ENCODE measurements at places on chromosomes 5 and 9.

DNA sequence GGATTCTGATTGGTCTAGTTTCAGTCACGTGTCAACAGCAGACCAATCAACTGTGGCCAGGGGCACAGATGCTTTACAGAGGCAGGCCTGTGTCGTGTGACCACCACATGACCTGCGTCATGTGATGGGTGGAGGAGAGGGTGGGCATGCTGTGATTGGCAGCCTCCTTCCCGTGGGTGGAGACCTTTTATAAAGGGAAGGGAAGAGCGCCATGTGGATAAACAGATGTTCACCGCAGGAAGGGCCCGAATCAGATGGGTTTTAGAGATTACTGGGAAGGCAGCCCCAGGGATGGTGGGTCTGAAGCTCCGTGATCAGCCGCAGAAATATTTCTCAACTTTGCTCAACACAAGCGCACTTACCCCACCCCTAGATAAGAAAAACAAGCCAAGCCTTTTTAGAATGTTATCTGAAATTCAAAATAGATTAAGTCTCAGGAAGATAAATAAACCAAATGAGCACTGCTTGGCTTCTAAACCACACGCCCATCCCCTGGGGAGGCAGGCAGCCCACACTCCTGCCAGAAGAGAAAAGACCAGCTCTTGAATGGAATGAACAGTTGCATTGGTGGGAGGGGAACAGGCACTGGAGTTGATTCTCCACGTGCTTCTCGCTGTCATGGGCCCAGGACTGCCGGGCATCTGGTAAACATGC lies 43.6 kb downstream of the ROPN1L start:
- no peak for DNase-seq

DNA sequence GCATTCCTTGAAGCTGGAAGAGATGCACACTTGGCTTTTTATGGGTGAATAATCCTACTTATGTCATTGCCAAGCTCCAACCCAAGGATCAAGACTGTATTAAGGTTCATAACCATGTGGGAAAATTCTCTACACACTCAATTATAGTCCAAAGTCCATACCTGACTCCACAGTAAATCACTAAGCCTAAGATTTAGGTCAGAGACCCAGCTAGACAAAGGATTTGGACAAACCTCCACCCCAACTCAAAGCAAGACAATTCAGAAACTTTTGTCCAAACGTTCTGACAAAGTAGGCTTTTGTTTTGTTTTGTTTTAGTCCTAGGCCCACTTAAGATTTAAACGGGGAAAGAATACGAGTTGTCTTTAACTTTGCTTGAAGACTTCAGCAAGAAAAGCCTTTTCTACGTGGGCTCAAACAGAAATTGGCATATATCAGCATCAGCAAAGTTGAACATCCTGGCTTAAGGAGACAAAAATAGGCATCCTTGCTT lies 1.7 kb downstream of the MEGF9 start:
- DNase-seq = no peak

GRCh38 chr9:125896404-125896803 lies 149.2 kb downstream of the PBX3 start:
- DNase-seq = no peak

GRCh38 chr9:132372177-132373095 lies 17.6 kb upstream of the SETX start:
- no peak for DNase-seq

DNA sequence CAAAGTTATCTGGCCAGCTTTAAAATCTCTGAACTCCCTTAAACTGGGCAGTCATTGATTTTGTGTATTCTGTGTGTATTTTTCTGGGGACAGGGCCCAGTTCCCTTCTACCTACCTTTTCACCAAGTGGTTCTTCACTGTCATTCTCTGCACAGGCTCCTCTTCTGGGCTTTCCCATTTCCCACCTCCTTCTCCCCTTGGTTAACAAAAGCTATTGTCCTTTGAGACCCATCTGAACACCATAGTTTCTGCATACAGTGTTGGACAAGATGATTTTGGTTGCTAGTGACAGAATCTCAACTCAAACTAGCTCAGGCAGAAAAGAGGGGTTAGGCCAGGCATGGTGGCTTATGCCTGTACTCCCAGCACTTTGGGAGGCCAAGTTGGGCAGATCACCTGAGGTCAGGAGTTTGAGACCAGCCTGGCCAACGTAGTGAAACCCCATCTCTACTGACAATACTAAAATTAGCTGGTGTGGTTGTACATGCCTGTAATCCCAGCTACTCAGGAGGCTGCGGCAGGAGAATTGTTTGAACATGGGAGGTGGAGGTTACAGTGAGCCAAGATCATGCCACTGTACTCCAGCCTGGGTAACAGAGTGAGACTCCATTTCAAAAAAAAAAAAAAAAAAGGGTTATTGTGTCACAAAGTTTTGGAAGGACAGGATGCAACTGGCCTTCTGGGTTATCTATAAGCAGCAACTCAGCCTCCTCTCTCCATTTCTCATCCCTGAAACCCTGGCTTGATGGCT lies 31.0 kb upstream of the ANKRD34B start:
- DNase-seq = no peak

DNA sequence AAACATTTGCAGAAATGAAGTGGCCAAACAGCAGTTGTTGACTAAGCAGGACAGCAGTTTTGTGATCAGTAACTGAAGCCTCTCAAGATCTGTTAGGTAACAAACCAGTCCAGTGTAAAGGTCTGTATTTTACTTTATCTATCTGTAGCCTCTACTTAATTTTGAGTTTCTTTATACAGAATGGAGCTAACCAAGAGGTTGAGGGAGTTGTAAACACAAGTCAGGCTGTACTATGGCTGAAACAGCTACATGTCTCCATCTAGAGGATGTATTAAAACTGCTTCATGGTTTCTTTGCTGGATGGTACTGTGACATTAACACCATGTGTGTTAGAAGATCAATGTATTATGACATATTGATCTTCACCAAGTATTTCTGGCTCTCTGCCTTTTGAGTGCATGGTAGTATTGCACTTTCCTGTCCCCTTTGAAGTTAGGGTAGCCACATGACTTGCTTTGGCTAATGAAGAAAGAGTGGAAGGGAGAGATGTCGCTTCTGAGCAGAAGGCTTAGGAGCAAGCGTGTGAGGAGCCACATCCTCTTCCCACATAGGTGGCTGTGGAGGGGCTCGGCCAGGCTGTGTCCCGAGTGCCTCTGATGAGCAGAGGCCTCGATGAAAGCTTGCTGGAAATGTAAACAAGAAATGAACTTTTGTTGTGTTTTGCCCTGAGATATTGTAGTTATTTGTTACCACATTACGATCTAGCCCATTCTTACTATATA lies 105.6 kb upstream of the PCA3 start:
- no peak for DNase-seq

- no peak for DNase-seq
Measured at GRCh38 chr5:151139646-151140045, 17.9 kb downstream of the ANXA6 start.

DNA sequence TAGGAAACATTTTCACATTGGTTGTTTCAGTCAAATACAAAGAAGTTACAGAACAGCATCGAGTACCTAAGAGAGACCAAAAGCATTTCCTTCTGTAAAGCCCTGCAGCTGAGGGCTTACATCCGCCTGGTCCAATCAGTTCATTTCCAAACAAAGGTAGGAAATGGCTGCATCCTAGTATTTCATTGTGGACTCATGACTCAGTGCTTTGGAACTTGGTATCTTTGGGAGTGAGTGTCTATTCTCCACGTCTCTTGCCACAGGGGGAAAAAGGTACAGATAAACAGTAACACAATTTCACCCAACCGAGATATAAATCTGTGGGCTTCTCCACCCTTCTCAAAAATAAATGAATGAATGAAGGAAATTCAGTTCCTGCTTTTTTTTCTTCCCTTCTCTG lies 75.4 kb downstream of the NFIB start:
- no peak for DNase-seq

- DNase-seq = no peak
Measured at GRCh38 chr5:58199087-58199486, 260.8 kb downstream of the PLK2 start.

- no peak for DNase-seq
Measured at GRCh38 chr9:21830589-21830988, 28.2 kb downstream of the MTAP start.

DNA sequence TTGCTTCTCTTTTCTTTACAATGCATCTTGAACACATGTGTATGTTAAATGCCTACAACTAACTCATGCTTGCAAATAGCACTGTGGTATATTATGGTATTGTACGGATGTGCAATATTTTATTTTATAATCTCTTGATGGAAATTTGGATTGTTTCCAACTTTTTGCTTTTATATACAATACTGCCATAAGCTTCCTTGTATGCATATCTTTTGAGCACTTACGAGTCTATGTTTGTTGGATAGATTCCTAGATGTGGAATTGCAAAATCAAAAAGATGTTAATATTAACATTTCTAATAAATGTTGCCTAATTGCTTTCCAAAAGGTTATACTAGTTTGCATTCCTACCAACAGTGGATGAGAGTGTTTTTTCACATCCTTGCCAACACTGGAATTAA lies 3.4 kb upstream of the GALNT12 start:
- DNase-seq = no peak

- DNase-seq = no peak
Measured at GRCh38 chr9:96513622-96514021, 63.7 kb downstream of the HABP4 start.

- DNase-seq = no peak
Measured at GRCh38 chr5:136639616-136640015, 274.3 kb upstream of the TRPC7 start.

DNA sequence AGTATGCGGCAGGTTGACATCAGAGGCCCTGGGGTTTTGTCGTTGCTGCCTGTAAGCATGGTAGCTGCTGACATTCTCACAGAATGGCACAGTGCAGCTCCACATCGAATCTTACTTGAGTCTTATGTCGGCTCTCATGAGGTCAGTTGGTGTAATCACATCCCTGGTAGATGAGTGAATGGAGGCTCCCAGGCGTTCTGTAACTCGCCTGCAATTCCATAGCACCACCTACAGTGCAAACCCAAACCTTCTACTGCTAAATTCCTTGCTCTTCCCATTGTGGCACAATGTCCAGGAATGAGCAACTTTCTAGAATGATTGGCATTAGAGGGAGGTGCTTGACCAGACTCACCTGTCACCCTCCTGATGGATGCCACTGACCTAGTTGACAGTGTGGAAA lies 578.4 kb downstream of the CCDC171 start:
- DNase-seq = no peak

DNA sequence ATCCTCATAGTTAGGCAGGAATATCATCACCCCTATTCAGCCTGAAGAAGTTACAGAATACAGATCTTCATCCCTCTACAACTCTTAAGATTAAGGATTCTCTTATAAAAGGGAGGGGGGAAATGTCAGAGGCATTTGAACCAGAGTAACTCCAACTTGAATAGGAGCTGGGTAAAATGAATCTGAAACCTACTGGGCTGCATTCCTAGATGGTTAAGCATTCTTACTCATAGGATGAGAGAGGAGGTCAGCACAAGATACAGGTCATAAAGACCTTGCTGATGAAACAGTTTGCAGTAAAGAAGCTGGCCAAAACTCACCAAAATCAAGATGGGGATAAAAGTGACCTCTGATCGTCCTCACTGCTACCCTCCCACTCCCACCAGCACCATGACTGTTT lies 14.4 kb downstream of the FREM1 start:
- no peak for DNase-seq

- no peak for DNase-seq
Measured at GRCh38 chr5:94362857-94363256, 255.5 kb downstream of the KIAA0825 start.

GRCh38 chr9:85172001-85172978 lies 502.8 kb downstream of the NTRK2 start:
- no peak for DNase-seq

GRCh38 chr9:110133608-110134210 lies 74.2 kb downstream of the C9orf152 start:
- no peak for DNase-seq

GRCh38 chr5:154756009-154756867 lies 1.1 kb downstream of the LARP1 start:
- peak; percentile 33 for DNase-seq

DNA sequence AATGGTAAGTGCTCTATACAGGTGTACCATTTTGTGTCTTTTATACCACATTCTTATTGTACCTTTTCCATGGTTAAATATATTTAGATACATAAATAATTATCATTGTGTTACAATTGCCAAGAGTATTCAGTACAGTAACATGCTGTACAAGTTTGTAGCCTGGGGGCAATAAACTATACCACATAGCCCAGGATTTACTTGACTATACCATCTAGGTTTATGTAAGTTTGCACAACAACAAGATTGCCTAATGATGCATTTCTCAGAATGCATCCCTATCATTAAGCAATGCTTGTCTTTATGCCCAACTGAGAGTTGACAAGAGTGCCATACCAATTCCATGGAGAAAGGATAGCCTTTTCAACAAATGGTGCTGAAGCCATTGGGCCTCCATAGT lies 136.7 kb upstream of the PJA2 start:
- no peak for DNase-seq

DNA sequence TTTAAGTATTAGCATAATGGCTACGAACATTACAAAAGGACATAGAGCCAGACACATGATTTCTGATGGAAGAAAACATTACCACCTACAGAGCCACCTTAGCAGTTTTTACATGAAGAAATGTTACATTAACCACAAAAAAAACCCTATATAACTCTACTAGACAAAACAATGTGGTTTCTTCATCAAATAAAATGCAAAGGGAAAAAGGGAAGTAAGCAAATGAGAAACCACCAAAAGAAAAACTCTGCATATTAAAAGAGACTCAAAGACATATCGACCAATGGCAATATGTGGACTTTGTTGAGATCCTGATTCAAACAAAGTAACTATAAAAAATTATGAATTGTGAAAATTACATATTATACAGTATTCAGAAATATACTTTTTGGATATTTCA lies 132.7 kb downstream of the TSSK1B start:
- no peak for DNase-seq

DNA sequence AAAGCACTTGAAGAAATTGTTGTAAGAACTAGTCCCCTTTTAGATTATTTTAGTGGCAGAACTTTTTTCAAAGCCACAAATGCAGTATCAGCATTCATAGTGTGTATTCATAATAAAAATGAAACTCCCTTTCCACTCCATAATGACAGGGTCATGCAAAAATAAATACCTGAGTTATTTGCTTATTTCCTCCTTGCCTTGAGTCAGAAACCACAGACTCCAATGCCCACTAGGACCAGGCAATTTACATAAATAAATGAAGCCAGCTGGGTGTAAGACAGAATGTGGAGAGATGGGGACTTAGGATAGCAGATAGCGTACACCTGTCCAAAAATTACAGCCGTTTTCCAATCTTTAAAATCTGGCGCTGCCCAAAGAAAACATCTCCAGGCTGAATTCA lies 417.8 kb downstream of the TMEM161B start:
- DNase-seq = no peak

DNA sequence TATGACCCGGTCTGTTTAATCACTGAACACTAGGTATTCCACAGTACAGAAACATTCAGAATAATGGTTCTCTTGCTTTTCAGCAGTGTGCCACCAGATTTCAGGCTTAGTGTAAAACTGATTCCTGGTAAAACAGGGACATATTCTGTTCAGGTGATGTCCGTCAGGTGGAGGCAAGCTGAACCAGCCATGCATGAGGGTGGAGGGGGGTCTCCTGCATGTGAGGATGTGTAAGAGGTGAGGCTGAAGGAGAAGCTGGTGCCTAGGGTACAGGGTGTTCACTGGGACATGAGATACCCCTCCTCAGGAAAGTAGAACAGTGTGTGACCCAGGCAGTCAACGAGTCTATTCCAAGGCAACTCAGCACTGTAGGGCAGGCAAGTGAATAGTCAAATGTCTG lies 563.9 kb downstream of the BNC2 start:
- DNase-seq = no peak

GRCh38 chr5:82290908-82291307 lies 12.8 kb upstream of the RPS23 start:
- DNase-seq = no peak

GRCh38 chr5:98121036-98121936 lies 652.2 kb upstream of the RGMB start:
- no peak for DNase-seq

All from neural crest cell (in vitro differentiated cells).